ENCODE measurements at places on chromosomes 2 and 18.

- DNase-seq, result no peak
Observed at GRCh38 chr18:43751835-43752234, 474.5 kb upstream of the SYT4 start.

DNA sequence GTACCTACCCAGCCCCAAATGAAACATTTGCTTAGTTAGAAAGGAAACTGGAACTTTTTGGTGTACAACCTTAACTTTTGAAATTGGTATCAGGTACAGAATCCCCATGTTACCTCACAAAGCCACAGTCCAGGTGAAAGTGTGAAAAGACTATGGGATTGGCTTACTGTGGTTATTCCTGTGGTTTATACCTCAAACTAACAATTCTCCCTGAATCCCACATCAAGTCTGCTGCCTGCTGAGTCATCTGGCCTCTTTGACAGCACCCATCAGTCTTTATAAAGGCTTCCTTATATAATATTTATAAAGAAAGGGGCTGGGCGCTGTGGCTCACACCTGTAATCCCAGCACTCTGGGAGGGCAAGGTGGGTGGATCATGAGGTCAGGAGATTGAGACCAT lies 164.6 kb downstream of the TMEM247 start:
- no peak for DNase-seq

- DNase-seq, result no peak
Observed at GRCh38 chr2:167128130-167128529, 239.8 kb downstream of the XIRP2 start.

DNA sequence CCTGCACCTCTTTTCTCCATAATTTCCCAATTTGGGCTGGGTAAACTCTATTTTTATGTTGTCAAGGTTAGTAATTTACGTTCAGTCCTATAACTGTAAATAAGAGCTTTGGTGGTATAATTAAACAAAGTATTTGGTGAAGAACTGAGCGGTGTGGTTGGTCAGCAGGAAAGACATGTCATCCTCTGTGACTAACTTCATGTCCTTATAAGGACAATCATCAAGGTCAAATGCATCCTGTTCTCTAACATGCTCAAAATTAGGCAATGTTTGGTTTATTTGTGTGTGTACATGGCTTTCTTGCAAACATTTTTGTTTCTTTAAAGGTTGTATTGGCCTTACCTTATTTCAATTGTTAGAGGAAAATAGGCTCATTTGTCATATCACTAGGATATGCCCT lies 121.5 kb upstream of the NABP1 start:
- DNase-seq, result no peak

DNA sequence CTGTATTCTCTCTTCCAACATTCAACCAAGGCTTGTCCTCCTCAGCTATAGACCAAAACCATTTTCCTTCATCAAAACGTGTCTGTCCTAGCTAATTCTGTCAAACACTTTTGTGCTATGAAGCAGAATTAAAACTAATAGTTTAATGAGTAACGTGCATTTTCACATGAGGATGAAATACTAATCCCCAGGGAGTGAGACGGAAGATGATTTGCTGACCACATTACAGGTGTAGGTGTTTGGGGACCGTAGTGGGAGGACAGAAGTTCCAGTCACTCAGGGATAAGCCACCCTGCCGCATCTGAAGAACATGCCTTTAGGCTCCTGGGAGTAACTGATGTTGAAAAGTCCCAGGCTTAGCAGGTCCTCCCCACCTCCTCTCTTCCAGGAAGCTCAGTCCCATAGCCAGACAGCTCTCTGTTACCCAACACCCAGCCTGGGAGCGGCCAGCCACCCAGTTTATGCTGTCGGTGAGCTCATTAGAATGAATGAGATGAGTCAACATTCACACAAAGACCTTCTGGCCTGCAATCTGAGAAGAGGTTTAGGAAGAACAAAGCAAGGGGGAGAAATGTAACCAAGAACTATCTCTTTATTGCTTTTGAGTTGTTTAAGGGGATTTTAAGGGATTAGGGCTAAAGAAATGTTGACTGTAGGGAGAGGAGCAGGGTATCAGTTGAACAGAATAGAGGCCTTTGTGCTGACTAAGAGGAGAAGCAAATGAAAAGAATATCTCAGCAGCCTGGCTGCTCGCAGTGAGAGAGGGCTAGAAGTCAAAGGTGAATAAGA lies 122.5 kb downstream of the FOXI3 start:
- no peak for DNase-seq

DNA sequence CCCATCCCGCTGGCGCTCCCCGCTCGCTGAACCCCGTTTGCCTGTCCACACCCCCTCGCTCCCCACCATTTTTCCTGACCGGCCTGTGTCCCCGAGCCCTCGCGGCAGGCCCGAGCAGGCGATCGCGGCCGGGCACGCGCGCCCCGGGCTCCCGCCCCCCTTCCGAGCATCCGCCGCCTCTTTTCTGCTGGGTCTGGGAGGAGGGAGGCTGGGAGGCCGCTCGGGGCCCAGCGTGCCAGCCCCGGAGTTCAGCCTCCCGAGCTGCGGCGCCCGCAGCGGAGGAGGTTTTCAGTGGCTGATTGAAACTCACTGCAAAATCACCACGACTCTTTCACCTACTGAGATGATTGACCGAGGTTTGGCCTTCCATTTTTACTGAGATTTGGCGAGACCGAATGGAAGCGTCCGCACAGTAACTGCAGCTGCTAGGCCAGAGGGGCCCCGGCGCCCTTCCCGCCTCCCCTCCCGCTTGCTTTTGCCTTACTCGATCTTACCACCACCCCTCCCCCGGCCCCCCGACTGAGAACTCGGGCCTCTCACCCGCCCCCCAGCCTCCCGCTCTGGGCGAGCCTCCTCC lies 4.8 kb downstream of the SOX11 start:
- no peak for DNase-seq

DNA sequence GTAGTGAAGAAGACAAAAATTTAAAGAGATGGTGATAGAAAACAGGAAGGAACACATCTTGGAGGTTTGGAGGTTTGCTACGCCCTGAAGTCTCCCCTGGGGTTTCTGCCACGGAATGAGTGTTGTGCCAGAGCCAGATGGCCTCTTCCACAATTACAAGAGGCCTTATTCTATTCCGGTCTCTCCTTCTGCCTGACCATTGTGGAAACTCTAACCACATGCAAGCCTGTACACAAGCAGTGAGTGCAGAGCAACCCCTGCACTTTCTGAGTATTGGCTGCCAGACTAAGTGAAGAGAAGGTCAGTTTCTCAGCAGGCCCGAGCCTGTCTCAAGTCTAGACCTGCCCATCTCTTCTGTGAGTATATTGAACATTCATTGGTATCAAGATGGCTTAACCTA lies 22.7 kb upstream of the MYO1B start:
- no peak for DNase-seq

DNA sequence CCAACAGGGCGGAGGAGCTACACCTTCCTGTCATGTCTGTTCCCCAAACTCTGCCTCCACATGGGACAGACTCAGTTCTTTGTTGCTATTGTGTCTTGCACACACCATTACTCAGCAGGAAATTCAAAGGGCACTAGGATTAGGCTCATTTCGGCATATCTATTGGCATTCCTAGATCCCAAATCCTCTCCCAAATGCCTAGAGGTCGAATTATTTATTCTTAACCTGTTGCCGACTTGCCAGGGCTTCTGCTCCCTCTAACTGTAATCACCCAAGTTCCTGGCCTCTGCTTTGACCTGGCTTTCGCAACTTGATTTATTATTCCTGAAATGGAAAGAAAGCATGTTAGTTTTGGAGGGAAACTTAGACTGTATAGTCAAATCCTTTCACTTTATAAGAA lies 67.8 kb upstream of the ST6GAL2 start:
- no peak for DNase-seq

DNA sequence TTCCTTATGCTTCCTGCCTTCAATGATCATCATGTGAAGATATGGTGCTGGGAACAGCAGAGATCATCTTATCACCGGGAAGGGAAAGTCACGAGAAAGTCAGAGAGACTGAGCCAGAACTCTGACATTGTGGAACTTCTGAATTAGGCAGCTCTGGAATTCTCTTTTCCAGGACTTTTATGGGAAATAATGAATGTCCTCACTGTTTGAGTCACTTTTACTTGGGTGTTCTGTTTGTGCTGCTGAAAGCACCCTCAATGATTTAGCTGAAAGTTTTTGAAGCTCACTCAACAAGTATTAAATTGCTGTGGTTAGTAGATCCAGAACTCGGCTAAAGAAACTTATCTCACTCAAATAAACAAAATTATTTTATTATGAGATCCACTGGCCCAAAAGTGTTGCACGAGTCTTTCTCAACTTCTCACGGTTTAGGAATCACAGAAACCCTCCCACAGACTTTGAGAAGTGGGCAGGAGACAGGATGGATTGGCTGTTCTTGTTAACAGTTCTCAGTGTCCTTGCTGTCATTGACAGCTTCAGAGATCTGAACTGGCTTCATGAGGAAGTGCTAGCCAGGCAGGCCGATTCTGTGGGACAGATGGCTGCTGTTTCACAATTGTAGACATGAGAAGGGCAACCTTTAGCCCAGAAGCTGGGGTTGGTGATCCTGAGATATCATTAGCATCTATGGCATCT lies 26.4 kb upstream of the ATRAID start:
- no peak for DNase-seq

DNA sequence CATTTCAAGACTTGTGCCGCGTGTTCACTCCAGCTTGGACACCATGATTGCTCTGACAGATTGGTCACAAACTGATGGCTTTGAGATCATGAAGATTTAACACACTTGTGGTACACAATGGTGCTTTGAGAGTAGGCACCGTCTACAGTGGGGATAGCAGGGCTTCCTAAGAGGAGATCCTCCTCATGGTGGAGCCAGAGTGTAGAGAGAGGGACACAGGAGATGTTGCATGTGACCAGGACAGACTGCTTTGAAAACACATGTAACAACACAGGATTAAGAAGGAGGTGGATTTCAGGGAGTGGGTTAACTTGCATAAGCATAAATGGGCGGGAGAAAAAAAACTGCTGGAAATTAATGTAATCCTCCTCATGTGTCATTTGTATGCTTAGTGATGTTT lies 95.7 kb upstream of the LINC00305 start:
- DNase-seq, result no peak

DNA sequence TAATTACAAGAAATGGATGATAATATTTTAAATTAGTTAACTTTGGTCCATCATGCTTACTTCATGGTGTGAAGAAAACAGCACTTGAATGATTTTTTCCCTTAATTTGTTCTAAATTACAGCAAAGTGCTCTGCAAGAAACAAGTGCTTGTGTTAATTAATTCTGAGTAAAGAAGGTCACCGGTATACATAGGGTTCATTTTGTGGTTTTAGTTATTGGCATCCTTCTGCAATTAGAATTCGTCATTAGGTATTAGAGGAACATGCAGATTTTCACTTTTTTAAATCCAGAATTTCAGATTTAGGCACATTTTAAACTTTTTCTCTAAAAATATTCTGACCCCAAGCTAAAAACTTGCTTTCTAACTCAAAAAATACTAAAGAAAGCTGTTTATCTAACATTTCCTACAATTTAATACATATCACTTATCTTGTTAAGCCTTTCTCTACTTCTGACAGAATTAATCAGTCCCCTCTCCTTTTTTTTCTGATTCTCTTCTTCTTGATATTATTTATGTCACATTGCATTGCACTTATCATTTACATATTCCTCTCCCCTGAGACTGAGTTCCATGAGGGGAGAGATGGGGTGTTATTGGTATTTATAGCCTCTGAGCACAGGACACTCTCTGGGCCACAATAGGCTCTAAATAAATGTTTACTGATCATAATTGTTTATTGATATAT lies 129.2 kb downstream of the PLA2R1 start:
- no peak for DNase-seq

DNA sequence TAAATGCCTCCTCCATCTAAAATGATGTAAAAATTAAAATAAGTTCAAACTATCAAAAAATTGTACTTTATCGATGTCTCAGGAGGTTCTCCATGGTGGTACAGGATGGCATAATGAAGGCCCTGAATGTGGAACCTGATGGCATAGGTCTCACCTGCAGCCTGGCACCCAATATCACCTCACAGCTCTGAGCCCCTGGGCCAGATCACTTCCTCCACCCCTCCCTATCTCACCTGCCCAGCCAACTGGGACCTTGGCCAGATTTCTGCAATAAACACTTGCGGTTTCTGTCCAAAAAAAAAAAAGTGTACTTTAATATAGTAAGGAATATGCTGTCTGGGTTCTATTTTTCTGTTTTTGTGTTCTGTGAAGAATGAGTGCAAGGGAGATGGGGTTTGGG lies 6.7 kb upstream of the RBM45 start:
- no peak for DNase-seq

DNA sequence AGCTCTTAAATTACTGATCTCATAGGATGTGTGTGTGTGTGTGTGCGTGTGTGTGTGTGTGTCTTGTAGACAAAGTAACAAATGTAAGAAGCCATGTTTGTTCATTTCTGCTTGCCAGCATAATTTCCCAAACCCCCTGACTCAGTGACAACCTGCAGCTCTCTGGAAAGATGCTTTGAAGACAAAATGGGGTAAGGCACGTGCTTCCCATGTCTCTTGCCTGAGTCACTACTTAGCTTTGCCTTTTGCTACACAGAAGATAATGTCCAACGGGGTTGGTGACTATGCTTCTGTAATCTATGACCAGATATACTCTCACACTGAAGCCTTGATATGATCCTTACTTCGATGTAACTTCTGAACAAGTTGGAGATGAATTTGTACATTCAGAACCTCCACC lies 332.0 kb downstream of the SLC4A3 start:
- DNase-seq, result no peak

- no peak for DNase-seq
Observed at GRCh38 chr18:44495151-44495550, 185.5 kb upstream of the SETBP1 start.

GRCh38 chr18:78996741-78997490 lies 17.3 kb downstream of the SALL3 start:
- no peak for DNase-seq

- peak; percentile 17 for DNase-seq
Observed at GRCh38 chr18:35616664-35617423, 35.3 kb downstream of the GALNT1 start.

- no peak for DNase-seq
Observed at GRCh38 chr2:180776921-180777320, 203.5 kb upstream of the UBE2E3 start.

DNA sequence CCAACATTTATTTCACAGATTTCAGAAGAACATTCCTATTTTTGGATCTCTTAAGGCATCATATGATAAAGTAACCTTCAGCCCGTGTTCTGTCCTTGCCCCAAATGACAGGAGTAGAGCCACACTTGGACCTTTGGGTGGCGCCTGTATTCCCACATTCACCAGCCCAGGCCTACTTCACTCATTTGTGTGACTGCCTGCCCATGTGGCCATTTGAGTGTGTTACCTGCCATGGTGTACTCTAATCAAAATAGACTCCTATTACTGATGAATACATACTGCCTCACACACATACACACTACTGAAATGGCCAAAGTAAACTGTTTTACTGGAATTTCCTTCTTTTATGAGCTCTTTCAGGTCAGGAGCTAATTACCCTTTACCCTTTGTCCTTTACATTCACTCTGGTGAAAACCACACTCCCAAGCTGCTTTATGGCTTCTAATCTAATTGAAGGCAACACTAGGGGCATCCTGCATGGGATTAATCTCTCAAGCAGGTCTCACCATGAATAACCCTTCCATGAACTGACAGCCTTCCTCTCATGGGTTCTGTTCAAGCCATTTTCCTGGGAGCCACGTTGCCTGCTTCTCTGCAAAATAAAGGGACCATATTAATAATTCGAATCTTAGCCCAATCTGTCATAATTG lies 271.0 kb upstream of the GALNT5 start:
- no peak for DNase-seq

GRCh38 chr18:78564518-78564917 lies 415.1 kb upstream of the SALL3 start:
- DNase-seq, result no peak
